ENCODE measurements at places on chromosomes 2 and 18.

DNA sequence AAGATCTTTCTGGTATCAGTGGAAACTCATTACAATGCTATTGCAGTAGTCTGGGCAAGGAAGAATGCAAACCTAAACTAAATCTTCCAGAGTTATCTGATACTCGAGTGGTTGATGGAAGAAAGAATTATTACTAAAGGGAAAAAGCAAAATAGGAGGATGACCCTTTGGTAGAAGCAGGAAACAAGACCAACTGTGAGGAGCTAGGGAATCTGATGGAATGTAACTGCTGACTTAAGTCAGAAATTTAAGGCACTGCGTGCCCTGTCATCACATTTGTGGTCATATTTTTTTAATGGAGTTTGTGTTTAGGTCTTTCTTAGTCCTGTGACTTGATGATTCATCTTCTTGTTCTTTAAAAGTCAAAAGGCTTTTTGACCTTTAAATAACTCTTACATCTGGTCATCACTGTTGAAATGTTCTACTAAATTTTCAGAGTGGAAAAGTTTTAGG lies 36.5 kb upstream of the ARMC9 start:
- DNase-seq, result no peak

GRCh38 chr18:45155526-45155925 lies 459.8 kb upstream of the SLC14A2 start:
- no peak for DNase-seq

- DNase-seq, result no peak
Measured at GRCh38 chr18:9387891-9388290, 53.3 kb downstream of the TWSG1 start.

DNA sequence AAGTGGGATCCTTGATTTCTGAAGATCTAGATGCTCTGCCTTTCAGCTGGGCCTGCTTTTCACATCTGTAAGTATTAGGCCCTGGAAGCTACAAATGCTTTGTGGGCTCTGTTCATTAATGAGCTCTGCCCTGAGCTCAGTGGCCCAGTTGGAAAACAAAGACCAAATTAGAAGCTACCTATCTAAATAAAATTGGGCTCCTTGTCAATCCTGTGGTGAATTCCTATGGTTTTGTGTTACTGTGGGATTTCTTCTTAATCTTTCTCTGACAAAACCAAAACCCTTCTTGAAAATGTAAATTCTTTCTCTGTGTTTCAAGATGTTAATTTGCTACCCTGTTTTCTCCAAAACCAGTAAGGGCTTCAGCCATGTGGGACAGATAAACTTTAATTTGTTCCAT lies 219.0 kb upstream of the HS6ST1 start:
- DNase-seq, result no peak

DNA sequence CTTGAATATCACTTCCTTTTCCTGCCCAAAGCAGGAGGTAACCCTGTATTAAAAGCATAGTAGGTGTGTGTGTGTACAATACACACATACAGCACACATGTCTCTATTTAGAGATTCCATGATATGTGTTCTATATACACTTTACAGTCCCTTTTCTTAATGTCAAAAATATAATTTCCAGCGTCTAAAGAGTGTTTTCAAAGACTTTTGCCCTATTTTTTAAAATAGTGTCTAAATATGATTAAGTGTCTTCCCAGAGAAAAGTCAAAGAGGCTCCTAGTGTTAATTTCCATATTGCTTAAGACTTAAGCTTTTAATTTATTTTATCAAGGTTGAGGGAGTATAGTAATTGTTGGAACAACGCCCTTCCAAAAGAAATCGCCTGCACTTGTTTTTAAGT lies 420.3 kb upstream of the POU3F3 start:
- DNase-seq, result no peak

GRCh38 chr2:198901894-198902293 lies 555.8 kb downstream of the SATB2 start:
- DNase-seq, result no peak

DNA sequence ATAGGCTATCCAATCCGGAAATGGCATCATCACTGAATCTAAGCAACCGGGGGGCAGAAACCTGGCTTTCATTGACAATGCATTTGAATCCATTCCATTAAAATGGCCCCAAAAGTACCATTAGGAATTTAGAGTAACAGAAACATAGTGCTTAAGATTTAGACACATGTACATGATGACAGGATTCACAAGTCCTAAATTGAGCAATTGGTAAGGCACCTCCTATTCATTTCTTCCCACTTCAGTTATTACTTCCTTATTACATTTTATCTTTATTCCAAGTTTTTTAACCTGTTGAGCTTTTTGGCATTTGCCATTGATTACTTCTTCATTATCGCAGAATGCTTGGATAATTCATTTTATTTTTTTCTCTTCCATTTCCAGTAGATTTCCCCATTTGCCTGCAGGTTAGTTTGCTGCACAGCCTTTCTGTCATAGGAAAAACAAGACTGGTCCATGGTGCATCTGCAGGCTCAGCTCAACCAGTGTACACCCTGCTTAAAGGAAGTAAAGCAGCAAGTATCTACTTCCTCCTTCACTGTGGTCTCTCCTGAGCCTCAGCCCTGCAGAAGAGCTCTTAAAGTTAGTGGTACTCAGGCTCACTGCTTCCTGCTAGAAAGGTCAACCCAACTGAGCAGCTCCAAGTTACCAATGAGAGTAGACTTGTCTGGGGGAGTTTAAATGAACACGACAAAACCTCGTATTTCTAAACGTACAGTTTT lies 89.2 kb downstream of the DOCK10 start:
- no peak for DNase-seq

GRCh38 chr2:181682795-181683517 lies 2.6 kb upstream of the NEUROD1 start:
- DNase-seq, result no peak

GRCh38 chr18:75293591-75293990 lies 83.0 kb downstream of the TSHZ1 start:
- no peak for DNase-seq

DNA sequence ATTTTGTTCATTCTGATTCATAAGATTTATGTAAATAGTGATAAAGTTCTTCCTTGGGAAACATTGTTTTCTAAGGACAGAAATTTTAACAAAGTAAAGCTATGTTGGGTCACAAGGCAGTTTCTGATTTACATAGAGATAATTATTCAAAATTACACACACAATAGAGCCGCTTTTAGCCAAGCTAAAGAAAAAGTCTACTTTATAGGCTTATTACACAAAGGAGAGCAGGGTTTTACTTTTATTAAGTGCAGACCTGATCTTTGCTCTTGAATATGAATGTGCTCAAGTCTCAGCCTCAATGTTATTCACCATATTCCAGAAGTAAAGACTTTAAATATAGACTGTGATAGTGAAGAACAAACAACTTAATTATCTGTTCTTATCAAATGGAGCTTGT lies 787.8 kb upstream of the LINC00305 start:
- DNase-seq, result no peak

DNA sequence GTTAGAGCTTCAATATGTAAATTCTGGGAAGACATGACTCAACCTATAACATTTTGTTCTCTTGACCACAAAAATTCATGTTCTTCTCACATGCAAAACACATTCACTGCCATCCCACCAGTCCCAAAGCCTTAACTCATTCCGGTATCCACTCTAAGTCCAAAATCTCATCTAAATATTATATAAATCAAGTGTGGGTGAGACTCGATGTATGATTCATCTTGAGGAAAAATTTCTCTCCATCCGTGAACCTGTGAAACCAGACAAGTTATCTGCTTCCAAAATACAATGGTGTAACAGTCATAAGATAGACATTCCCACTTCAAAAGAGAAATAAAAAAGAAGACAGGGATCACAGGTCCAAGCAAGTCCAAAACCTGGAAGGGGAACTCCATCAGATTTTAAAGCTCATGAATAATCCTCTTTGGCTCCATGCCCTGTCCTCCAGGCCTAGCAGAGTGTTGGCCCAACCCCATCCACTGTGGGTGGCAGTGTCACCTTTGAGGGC lies 101.3 kb downstream of the RAD51AP2 start:
- DNase-seq, result no peak

GRCh38 chr2:145460112-145460511 lies 940.2 kb upstream of the ZEB2 start:
- no peak for DNase-seq

GRCh38 chr18:78765142-78765541 lies 214.5 kb upstream of the SALL3 start:
- no peak for DNase-seq

DNA sequence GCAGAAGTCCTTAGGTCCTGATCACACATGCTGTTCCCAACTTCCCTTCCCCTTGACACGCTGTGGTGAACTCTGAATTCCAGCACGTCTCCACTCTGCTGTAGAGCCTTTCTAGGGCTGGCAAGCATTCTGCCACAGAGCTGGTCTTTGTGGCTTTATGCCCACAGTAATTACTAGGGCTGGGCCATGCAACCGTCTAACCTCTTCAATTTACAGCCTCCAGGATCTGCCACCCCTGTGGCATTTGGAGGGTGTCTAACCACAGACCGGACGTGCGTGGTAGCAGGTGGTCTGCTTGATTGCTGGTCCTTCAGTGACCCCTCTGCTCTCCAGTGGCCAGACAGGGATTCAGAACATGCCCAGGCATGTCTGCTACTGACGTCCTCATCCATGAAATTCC lies 43.1 kb upstream of the TGFA start:
- DNase-seq, result no peak

DNA sequence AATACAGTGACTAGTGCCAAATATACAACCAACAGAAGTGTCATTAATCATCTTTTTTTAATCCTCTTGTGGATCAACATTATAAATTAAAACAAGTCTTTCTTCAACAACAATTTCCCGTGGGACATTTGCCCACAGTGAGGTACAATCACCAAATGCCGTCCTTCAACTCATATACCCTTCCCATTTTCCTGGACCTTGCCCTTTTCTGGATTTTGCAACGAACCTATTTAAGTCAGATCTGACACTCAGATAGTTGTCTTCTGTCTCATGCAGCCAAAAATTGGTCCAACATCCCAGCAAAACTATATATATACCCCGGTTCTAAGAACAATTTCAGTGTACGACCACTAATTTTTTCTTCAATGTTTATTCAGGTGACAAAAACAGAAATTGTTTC lies 324.0 kb downstream of the DSEL start:
- no peak for DNase-seq

DNA sequence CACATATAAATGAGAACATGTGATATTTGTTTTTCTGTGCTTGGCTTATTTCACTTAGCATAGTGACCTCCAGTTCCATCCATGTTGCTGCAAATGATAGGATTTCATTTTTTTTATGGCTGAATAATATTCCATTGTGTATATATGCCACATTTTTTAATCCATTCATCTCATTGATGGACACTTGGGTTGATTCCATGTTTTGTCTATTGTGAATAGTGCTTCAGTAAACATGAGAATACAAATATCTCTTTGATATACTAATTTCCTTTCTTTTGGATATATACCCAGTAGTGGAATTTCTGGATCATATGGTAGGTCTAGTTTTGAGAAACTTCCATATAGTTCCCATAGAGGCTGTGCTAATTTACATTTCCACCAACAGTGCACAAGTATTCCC lies 3.7 kb upstream of the NEMP2 start:
- DNase-seq, result no peak

DNA sequence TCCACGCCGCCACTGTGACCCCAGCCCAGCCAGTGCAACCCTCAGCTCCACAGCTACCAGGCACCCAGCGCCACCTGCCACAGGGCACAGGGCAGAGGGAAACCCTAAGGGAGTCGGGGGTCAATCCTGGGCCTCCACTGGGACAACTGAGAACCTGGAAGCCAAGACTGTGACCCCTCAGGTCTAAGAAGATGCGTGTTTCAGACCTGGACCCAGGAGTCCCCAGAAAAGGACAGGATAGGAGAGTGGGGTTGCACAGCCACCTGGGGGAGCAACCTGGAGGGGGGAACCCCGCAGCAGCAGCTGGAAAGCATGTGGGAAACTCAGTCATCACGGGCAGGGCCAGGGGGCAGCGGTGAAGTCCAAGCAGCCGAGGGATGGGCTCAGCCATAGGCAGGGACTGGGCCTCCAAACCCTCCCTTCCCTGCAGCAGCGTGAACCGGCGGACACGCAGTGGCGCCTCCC lies 4.1 kb downstream of the ESPNL start:
- no peak for DNase-seq

DNA sequence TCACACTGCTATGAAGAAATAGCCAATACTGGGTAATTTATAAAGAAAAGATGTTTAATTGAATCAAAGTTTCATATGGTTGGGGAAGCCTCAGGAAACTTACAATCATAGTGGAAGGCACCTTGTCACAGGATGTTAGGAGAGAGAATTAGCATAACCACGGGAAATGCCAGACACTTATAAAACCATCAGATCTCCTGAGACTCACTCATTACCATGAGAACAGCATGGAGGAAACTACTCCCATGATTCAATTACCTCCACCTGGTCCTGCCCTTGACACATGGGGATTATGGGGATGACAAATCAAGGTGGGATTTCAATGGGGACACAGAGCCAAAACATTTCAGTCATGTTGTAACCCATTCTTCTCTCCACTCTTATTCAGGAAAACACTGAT lies 472.9 kb upstream of the FSIP2 start:
- DNase-seq, result no peak

GRCh38 chr2:85754313-85755095 lies 713 bp downstream of the ATOH8 start:
- no peak for DNase-seq

DNA sequence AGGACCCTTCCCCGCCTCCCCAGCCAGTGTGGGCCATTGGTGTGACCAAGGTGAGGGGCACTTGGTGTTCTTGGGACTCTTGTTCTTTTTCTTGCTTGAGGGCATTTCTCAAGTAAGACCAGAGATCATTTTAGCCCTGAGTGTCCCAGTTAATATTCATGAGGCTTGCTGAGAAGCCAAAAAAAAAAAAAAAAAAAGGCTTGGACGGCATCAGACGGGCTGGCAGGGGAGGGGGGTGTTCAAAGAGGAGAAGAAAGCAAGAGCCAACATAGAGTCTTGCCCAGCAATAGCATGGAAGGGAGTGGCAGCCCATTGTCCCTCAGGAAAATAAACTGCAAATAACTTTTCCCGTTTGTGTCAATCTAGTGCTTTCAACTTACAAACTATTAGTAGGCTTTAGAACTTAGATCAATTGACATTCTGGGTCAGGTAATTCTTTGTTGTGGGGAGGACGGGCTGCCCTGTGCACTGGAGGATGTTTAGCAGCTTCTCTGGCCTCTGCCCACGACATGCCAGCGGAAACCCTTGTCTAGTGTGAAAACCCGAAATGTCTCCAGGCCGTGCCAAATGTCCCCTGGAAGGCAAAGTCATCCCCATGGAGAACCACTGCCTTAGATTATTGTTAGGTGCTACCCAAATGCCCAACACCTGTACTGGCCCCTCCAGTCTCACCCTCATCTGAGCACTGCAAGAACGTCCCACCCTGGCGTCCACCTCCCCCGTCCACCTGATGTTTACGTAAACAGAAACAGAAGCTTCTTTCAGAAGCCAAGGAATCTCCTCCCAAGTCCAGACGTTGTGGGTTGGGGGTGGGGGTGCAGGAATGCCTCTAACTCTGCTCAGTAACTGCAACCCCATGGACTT lies 163.4 kb downstream of the BCL2 start:
- no peak for DNase-seq

DNA sequence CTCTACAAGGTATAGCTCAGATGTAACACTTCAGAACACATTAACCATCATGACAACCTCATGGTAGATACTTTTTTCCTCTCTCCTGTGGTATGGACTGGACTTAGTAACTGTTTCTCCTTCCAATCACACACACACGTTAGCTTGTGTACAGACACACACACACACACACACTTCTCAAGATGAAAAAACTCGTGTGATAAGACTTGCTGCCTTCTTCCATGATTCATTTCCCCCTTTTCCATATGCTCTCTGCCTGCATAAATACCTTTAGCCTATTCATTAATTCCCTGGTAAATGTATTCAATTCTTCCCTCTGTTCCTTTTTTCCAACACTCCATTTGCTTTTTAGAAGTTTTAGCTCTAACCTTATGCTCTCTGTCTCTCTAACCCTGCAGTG lies 118.9 kb upstream of the TANK start:
- DNase-seq, result no peak
